NCI-H1694 (cell line): ENCODE measurements at places on chromosomes 4 and X.

DNA sequence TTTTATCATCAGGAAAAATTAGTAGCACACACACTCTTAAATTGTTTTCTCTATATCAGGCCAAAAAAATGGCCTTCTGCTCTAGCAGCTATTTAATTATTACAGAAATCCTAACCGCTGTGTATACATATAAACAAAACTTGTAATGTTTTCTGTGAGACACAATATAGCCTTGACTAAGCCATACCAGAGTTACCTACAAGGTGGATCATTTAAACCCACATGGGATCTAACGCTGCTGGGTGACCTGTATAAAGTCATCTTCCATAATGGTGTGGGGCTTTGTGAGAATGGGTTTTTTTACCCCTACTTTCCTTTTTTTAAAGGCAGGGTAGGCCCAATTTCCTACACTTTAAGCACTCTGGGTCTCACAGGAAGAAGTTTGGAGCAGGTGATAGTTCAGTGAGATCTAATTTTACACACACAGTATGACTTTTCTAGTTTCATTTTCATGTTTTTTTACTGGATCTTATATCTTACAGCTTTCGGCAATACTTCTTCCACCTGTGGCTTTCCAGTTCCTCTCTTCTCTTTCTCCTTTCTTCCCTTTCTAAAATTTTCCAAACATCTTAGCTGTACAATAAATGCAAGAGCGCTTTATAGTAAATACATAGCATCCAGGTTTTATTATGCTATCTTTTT lies 66.9 kb upstream of the MMAA start:
- DNase-seq, result no peak

- no peak for DNase-seq
Observed at GRCh38 chrX:63985906-63986305, 200.9 kb upstream of the ARHGEF9 start.

DNA sequence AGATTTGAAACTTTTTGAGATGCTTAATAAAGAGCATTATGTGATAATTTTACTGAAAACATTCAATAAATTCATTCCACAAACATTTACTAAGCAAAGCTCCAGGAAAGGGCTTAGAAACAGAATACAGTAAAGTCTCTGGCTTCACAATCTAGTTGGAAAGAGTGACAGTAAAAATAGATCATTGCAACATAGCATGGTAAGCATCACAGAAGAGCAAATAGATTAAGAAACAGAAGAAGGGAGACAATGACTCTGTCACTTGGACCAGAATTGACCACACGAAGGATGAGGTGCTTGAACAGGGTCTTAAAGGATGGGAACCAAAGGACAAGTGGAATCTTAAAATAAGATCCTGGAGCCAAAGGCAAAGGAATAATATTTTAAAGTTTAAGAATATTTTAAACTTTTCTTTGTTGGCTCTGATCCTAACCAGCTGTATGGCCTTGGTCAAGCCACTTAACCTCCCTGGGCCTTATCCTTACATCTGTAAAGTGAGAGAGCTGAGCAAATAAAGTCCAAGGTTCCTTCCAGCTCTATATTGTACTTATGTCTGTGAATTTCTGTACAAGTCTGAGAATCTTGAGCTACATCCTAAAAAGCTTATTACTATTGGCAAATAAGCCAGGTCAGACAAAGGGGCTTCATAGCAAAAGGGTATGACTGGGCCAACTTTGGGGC lies 33.9 kb downstream of the SEC24D start:
- DNase-seq, result no peak

- no peak for DNase-seq
Observed at GRCh38 chr4:25343671-25344070, 31.1 kb downstream of the ZCCHC4 start.

DNA sequence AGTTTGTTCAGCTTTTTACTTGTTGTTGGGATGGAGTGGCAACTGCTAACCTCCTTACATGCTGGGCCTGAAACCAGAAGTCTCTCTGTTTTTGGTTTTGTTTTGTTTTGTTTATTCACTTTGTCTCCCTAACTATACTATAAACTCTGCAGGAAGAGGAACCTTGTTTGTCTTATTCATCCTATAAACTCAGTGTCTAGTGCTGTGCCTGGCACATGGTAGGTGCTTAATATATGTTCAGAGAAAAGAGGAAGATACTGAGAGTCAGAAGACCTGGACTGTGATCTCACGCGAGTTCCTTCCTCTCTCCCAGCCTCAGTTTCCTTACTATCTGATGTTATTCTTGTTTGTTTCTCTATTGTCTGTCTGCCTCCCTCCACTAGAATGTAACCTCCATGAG lies 71.3 kb downstream of the PRPS1 start:
- no peak for DNase-seq

- no peak for DNase-seq
Observed at GRCh38 chr4:52588097-52588496, 71.0 kb downstream of the USP46 start.

DNA sequence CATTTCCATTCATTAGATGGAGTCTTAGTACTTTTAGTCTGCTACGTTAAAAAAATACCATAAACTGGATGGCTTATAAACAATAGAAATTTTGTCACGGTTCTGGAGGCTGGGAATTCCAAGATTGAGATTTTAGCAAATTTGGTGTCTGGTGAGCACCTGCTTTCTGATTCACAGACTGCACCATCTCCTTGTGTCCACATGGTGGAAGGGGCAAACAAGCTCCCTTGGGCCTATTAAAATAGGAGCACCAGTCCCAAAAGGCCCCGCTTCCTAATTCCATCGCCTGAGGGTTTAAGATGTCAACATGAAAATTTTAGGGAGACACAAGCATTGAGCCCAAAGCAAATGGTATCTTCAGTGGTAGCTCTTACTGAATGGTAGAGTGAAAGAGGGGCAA lies 120.5 kb upstream of the MAP9 start:
- no peak for DNase-seq

- DNase-seq, result no peak
Observed at GRCh38 chr4:78293821-78294301, 236.7 kb downstream of the FRAS1 start.

GRCh38 chr4:124713185-124713592 lies 657 bp upstream of the ANKRD50 start:
- peak; percentile 24 for DNase-seq

- DNase-seq, result no peak
Observed at GRCh38 chr4:94650690-94651089, 107.1 kb upstream of the BMPR1B start.

DNA sequence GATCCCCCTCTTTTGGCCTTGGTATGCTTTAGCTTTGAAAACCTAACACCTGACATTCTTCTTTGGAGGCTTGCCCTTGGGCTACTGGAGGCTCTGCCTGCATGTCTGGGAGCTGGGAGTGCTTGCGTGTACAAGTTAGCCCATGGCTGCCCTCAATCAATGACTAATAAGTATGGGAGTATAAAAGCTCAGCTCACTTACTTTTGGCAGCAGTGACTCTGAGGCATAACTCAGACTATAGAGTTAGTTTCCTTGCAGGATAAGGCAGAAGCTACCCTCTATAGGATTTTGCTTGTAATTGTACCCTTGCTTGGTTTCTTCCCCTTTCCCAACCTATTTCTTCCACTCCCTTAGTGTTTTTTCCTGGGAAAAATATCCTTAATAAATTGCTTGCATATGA lies 247.9 kb downstream of the PPP1R2C start:
- DNase-seq, result no peak

GRCh38 chr4:126238013-126238412 lies 923.3 kb downstream of the FAT4 start:
- DNase-seq, result no peak

DNA sequence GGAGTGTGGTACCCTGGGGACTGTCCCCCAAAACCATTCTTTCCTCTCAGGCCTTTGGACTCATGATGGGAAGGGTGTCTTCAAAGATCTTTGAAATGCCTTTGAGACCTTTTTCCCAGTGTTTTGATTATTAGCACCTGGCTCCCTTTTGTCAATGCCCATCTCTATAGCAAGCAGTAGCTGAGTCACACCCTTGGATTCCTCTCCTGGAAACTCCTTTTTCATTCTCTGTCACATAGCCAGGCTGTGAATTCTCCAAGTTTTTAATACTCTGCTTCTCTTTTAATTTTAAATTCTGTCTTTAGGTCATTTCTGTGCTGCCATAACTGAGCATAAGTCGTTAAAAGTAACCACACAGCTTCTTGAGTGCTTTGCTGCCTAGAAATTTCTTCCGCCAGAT lies 29.7 kb downstream of the IL21 start:
- no peak for DNase-seq

DNA sequence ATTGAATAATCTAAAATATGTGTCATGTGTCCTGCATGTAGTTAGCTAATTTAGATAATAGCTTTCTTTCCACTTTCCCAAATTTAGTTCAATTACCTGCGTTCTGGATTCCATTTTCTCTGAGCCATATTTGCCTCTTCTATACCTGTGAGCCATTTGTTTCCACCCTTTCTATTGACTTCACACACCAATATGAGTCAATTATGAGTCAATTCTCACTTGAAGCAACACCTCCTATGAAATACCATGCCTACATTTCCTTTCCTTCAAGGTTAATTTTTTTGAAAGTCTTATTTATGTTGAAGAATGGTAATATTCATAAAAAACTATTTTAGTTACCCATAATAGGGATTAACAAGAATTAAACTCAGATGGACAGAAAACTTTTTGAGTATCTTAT lies 25.8 kb downstream of the NPY2R start:
- no peak for DNase-seq

- DNase-seq, result no peak
Observed at GRCh38 chr4:16573206-16573605, 325.2 kb downstream of the LDB2 start.

DNA sequence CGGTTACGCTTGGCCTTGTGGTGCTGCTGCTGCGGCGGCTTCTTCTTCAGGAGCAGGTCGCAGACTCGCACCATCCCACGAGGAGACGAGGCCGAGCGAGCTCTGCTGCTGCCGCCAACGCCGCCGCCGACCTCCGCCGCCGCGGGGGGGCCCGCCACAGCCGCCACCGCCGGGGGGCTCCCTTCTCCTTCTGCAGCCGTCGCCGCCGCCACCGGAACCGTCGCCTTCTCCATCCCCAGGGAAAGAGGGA lies 237 bp downstream of the ANKRD17 start:
- DNase-seq, result no peak

DNA sequence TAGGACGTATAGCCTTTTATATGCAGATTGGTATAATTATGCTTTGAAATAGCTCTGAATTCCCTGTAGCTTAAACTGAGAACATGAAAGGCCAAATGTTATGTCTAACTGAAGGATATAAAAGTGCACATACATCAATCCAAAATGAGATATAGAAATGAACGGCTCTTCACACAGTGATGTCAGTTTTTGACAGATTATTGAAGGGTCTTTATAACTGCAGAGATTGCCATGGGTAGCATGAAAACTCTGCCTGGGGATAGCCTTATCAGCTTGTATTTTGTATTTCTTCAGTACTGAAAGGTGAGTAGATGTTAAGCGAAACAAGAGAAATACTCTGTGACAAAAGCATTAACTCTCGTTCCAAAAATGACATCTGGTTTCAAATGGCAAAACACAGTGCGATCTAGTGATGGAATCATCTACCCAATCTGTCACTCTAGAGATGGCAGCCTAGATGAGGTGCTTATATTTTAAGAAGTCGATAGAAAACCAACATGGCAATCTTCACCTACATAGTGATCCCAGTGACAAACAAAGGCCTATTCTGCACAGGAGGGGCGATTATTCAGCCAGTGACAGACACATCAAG lies 59.7 kb downstream of the PCDH10 start:
- no peak for DNase-seq
